NCI-H1048 (cell line): ENCODE measurements at places on chromosomes 11 and 22.

DNA sequence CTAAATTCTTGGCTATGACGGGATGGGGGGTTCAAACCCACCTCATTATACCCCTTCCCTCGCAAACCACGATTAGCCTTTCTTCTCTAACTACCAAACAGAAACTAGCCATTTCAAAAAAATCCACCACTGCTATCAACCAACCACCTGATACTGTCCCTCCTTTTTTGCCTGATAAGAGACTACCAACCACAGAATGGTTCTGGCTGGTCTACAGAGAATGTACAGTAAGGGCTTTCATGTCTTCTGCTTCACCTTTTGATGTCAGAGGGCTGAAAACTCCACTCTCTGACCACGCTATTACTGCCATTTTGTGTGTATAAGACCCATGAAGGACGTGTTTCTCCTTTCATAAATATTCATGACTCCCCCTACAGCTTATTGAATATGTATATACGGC is 19.1 kb downstream of the RIC3 start:
- no peak for DNase-seq

DNA sequence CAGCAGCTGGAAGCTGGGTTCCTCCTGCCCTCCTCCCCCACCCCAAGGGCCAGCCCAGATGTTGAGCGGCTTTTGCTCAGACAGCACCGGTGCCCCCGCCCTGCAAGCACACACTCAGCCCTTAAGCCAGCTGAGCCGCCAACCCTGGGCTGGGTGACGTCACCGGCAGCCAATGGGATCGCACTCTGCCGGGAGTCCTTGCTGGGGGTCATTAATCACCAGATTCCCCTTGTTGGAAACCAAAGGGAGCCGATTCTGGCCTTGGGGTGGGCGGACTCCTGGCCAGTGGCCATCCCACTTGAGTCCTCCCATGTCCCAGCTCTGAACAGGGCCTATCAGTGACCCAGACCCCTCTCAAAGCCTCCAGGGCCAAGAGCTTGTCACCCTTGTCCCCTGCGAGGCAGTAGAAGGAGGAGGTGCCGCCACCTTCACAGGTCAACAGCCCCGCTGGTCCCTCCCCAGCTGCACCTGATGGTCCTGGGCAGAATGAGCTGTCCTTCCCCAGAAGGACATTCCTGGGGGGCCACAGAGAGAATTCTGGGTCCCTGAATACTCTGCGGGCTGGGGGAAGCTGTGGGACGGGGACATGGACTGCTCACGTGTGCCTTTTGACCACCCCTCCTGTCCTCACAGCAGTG is 7.4 kb downstream of the DUSP8 start:
- DNase-seq, result no peak

DNA sequence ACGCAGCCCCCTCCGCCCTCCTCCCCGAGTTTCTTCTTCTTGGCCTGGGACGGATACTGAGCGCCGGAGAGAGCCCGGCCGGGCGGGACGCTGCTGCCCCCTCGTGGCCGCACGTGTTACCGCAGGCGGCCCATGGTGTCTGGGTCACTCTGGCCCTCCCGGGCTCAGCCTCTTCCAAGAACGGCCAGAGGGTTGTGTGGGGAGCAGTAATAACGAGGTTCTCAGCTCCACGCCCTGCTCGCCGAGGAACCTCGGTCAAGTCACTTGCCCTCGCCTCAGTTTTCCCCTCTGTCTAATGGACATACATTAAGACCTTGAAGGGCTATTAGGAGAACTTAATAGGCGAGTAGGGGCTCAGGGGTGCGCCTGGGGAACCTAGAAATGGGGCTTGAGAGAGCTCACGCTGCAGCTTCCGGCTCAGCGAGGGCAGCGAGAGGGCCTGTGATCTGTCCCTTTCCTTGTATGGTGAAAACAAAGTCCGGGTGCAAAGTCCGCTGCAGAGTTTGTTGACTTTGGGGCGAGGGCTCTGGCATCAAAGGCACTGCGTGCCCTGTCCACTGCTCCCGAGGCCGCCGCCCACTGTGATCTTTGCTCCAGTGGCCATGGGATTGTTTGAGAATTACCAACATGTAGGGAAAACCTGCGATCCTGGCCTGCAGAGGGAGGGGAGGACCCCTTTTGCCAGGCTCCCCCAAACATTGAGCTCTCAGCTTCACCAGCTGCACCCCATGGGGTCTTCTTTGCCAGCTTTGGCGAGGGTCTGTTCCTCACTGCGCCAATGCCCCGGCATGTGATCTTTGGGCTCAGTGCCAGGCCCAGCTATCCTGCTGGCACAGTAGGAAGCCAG is 14.4 kb upstream of the LRP5 start:
- DNase-seq, result no peak

DNA sequence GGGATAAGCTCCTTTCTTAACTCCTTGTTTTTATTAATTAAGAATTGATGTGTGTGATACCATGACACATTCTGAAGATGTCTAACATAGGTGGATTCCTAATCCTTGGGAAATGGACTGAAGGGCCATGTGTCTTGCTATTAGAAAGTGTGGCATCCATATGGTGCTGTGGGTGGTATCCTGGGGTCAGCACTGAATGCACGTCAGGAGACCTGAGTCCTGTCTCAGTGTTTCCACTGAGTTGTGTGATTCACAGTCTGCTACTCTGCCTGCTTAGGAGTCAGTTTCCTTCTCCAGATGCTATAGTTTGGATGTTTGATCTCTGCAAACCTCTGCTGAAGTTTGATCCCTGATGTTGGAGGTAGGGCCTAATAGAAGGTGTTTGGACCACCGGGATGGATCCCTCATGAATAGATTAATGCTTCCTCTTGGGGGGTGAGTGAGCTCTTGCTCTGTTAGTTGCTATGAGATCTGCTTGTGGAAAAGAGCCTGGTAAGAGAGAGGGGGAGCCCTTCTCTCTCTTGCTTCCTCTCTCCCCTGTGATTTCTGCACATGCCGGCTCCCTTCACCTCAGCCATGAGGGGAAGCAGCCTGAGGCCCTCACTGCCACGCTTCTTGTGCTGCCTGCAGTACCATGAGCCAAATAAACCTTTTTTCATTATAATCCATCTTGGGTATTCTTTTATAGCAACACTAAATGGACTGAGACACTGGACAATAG is 666.5 kb downstream of the NTM start:
- DNase-seq, result no peak

DNA sequence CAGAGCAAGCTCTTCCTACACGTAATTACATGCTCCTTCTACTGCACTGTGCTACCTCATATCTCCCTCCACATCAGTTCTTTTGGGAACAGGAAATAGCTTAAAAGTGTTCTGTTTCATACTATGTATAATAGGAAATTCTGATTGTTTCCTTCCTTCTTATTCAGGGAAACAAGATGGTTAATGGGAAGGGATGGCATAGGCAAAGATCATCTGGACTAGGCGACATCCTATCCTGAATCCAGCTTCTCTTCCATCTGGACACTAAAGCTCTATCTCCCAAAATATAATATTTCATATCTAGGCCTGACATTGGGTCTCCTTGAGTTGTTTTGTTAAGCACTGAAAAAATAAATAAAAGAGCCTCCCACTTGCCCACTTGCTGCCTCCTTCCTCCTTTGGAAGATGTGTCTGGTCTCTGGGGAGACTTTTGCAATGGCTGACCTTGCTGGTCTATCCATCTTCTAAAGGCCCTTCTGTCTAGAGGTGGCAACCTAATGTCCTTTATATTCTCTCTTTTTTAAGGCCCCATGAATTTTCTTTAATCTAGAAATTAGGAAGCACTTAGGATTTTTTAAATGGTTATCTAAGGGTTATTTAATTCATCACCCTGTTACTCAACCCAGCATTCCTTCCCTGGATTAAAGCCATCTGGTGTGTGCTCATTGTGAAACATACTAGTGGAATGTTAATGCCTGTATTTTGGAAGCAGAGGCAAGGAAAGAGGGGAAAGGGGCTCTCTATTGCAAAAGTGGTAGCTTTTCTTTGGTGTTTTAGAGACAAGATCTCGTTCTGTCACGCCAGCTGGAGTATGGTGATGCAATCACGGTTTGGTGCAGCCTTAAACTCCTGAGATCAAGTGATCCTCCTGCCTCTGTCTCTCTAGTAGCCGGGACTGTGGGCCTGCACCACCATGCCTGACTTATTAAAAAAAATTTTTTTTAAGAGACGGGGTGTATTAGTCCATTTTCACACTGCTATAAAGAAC is 20.6 kb downstream of the CLMP start:
- DNase-seq, result no peak

GRCh38 chr11:43723617-43724016 is 43.1 kb downstream of the HSD17B12 start:
- DNase-seq, result no peak

DNA sequence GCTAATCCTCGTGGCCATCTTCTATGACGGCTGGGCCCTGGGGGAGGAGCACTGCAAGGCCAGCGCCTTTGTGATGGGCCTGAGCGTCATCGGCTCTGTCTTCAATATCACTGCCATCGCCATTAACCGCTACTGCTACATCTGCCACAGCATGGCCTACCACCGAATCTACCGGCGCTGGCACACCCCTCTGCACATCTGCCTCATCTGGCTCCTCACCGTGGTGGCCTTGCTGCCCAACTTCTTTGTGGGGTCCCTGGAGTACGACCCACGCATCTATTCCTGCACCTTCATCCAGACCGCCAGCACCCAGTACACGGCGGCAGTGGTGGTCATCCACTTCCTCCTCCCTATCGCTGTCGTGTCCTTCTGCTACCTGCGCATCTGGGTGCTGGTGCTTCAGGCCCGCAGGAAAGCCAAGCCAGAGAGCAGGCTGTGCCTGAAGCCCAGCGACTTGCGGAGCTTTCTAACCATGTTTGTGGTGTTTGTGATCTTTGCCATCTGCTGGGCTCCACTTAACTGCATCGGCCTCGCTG is 12.1 kb downstream of the MTNR1B start:
- no peak for DNase-seq

DNA sequence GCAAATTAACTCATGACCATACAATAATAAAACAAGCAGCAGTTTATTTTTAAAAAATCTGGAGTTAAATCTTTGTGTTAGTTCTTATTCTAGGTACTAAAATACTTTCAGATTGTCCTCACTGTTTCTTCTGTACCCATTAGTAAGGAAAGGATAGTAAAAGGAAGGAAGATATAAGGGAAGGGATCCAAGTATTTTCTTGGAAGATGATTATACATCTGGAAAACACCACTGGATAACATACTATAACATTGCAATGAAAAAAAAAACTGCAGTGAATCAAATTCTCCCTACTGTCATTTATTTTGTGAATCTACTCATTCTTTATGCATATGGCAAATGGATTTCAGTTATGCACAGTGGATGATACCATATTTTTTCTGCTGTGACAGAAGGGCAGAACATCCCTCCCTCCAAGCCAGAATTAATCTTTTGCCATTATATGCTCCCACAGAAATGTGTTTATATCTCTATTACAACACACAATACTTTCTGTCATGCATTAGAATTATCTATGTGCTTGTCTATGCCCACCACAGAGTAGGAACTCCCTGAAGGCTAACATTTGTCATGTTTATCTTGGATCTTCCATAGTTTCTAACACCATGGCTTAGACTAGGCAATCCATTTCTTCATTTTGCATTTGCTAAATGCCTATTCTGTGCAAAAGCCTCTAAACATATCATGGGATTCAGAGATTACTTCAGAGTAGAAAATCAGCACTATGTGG is 282.3 kb upstream of the CTSC start:
- DNase-seq, result no peak

DNA sequence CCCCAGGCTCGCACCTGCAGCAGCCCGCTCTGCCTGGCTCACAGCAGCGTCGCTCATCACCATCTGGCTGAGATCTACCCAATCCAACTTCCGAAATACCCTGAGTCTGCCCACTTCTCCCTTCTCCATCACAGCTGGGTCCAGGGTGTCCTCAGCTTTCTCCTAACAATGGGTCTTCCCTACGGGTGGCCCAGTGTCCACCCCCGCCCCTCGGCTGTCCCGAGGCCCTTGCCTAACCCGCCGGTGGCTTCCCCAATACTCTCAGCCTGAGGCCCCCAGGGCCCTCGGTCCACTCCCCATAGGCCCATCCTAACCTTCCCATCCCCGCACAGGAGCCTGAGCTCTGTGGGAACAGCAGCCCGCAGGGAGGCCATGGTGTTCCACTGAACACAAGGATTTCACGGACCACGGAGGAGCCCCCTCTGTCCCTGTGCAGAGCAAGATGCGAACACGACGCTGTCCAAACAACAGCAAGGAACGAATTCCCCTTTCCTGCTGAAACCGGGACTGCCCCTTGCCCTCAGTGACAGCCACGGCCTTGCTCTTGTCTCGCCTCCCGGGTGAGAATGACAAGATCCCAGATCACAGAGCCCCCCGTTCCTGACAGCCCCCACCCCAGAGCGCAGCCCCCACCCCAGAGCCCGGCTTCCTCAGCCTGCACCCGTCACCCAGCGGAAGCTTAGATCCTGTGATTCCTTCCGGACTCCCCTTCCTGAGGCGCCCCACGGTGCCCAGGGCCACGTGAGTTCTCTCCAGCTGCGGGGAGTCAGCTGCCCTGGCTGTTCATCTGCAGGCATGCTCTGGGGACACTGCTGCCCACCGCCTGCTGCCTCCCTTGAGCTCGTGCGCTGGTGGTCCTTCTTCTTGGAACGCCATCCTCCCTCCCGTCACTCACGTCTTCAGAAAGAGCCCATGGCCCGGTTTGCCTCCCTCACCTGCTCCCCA is 48.8 kb upstream of the CARS1 start:
- no peak for DNase-seq

DNA sequence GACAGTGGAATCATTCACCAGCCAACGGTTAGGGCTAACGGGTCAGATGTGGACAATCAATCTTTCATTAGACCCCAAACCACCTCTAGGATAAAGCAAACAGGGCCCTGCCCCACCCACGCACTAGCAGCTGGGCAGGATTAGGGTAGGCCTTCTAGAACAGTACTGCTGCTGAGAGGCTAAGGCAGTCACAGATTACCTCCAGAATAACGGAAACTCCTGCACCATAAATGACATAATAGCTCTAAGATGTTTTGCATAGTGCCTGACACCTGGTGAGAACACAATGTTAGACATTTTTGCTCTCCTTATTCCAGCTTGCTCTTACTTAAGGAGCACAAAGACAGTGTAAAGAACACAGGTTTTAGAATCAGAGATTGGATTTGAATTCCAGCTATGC is 1.8 kb downstream of the SYTL2 start:
- no peak for DNase-seq

GRCh38 chr11:69109101-69109500 is 46.6 kb upstream of the SMIM38 start:
- no peak for DNase-seq

GRCh38 chr22:36762687-36763260 is 13.1 kb downstream of the IFT27 start:
- no peak for DNase-seq

DNA sequence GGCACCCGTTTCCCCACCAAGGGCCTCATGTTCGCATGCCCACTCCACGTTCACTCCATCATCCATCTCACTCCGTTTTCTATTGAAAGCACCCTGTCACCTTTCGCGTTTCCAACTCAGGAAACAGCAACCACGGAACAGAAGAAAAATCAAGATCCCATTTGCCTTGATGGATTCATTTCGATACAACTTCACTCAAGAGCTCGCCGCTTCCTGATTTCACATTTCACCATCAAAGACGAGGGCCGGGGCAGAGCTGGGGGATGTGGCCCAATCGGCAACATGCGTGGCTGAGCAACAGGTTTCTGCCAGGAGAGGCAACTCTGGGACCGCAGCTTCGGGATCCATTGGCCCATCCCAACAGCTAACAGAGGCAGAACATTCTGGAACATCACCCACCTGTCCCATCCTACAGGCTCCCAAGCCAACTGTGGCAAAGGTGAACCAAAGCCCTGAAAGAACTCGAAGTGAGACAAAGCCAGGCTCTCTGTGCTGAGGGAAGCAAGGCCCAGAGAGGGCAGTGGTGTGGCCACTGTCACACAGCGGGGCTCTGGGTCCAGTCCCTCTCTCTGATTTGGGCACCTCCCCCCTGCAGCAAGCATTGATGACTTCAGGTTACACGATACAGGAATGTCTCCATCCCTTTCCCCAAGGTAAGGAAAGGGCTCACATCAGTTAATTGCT is 36.2 kb upstream of the CD5 start:
- DNase-seq, result no peak

- DNase-seq, result no peak
These were observed 257.4 kb upstream of the DDI1 start for GRCh38 chr11:103779054-103779453.
